ENCODE measurements at places on chromosomes 1 and 21. TPM values are rescaled to one million over a fixed set of nuclear protein-coding genes. Genes with fewer than 3 reads are reported as not detected.

Gene PODN
- total RNA-seq: 67.6 TPM

Gene ABCA4
- 0.16 TPM for total RNA-seq

Gene CASQ2
- total RNA-seq: 58.3 TPM

Gene ST6GALNAC3
- total RNA-seq: 3.6 TPM

Gene HUNK
- 1.5 TPM for total RNA-seq

Gene SLC2A5
- 5.0 TPM for total RNA-seq

Gene IFI44
- 13.7 TPM for total RNA-seq

Gene ADGRB2
- 1.4 TPM for total RNA-seq

Gene GJC2
- total RNA-seq: 4.2 TPM

Gene FMO2
- total RNA-seq: 15.3 TPM

Gene ST6GALNAC5
- total RNA-seq: 22.7 TPM

- DNase-seq: peak; percentile 74
Measured at GRCh38 chr21:45303091-45303615, 15.5 kb upstream of the POFUT2 start.

- DNase-seq: no peak
Measured at GRCh38 chr1:231751415-231751814, 124.8 kb downstream of the DISC1 start.

GRCh38 chr1:2555634-2556276, 416 bp upstream of the TNFRSF14 start:
- DNase-seq: peak; percentile 98

DNA sequence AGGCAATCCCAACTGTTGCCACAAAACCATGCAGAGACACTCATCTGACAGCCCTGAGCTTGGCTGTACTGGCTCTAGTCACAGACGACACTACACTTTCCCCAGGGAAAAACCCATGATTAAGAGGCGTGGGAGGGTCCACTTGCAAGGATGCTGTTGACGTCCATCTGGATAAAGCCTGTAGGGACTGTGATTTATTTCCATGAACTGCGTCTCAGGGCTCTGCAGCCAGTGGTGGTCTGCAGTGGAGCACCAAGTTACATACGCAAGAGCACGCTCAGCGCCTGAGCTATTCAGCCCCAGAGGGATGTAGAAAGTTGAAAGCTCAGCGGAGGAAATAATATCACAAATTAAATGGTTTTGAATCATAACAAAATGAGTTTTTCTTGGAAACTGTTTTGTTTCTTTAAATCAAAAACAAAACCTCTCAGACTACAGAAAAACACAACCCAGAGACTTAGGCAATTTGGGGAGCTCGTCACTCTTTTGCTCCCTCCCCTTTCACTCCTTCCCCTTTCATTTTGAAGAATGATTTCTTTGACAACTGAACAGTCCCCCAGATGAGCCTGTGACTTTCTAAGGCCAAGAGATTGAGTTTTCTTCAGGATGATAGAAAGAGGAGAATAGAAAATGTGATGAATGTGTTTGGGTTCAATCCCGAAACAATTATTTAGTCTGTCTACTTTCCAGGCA, 71.2 kb downstream of the NGF start:
- no peak for DNase-seq

DNA sequence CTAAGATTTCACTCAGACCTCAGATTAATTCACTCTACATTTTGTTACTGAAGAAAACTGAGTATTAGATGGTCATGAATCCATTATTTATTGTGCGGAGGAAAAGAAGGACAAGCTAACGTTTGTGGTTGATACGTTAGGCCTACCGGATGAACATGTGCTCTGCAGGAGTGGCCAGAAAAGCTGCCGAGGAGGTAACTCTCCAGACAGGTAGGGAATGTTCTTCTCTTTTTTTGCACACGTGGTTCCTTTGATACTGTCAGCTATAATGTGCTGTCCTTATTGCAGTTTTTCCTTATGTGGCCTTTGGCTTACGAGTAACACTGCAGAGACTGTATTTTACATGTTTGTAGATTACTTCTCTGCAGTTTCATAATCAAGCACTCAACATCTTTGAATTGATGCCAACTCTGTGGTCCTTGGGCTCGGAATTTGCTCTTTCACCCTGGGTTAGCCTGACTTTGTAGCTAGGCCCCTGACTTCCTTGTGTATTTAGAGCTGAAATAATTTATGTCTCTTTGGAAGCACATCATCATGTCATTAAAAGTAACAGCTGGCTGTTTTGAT, 13.6 kb downstream of the MTR start:
- no peak for DNase-seq

DNA sequence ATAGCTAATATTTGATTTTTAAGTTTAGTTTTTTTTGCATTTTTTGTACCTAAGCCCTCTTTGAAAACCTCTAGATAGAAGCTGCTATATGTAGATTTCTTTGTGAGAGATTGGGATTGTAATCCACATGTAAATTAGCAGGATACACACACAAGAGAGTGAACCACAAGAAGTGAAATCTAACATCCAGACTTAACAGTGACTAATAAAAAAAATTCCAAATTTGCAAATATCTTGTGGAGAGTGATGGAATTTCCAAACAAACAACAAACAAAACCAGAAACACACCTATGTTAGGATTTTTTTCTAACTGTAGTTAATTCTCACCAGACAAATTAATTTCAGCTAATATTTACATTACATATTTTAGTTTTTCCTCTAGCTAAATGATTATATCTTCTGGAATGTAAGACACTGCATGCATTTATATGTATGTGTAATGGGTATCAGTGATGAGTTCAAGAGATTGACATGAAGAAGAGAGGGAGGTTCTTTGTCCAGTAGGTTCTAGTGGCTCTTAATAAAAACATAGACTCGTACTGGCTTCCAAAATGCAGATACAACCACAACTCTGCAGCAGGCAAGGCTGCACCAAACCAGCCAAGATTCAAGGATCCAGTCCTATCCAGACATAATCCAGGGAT, 12.8 kb downstream of the CLDN17 start:
- DNase-seq: no peak

DNA sequence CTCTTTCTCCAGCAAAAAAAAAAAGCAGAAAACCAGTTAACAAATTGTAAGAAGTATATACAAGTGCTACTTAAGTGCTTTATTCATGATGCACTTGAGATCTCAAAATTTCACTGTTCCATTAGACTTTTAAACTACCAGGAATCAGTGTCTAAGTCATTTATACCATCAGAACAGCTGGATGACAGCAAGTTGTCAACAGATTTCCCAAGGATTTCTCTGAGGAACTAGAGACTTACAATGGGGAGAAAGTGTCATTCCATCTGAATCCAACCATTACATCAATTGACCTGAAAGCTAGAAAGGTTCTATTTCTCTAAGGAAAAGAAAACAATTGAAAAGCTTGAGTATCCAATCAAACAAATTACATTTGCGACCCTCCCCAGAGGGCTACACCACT, 43.8 kb downstream of the USH2A start:
- DNase-seq: no peak

GRCh38 chr1:65258106-65258505, 51.2 kb upstream of the DNAJC6 start:
- DNase-seq: no peak

- no peak for DNase-seq
Measured at GRCh38 chr1:30527511-30528140, 195.8 kb downstream of the MATN1 start.

- DNase-seq: no peak
Measured at GRCh38 chr1:50841791-50842387, 118.2 kb downstream of the FAF1 start.

DNA sequence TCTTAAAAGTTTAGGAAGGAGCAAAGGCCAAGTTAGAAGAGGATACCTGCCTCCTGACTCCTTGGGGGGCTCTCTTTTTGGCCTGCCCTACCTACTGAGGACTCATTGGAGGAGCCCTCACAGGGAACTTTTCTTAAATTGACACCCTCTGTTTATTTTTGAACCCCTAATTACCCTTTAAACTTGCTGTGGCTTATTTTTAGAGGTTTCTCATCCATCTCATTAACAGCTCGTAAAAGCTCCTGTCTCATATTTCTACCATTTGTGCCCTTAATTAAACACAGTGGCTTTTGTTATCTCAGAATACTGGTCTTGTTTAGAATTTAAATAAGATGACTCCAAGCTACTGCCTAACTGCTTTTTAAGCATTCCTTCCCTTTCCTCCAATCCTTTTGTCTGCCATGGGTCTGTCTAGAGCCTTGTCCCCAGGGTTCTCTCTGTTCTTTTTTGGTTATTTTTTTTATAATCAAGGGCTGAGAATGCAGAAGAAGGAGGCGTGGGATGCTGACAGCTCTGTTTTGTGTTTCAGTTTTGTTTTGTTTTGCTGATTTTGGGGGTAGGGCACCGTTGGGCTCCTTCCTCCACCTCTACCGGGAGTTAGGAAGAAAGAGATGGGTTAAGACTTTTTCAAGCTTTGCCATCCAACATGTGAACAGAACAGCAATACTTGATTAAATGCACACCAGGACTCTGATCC, 78.0 kb downstream of the SYT6 start:
- DNase-seq: no peak

GRCh38 chr21:33339918-33340317, 15.1 kb downstream of the IFNAR1 start:
- no peak for DNase-seq

- no peak for DNase-seq
Measured at GRCh38 chr1:6401673-6402072, 8.1 kb upstream of the ACOT7 start.

DNA sequence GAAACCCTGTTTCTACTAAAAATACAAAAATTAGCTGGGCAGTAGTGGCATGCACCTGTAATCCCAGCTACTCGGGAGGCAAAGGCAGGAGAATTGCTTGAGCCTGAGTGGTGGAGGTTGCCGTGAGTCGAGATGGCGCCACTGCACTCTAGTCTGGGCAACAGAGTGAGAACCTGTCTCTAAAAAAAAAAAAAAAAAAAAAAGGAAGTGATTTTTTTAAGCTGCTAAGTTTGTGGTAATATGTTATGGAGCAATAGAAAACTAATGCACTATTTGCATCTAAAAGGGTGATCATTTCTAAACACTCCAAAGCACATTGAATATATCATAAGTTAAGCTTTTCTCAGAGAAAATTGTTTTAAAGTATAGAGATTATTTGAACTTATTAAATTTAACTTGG, 244.8 kb upstream of the SPAG17 start:
- no peak for DNase-seq

DNA sequence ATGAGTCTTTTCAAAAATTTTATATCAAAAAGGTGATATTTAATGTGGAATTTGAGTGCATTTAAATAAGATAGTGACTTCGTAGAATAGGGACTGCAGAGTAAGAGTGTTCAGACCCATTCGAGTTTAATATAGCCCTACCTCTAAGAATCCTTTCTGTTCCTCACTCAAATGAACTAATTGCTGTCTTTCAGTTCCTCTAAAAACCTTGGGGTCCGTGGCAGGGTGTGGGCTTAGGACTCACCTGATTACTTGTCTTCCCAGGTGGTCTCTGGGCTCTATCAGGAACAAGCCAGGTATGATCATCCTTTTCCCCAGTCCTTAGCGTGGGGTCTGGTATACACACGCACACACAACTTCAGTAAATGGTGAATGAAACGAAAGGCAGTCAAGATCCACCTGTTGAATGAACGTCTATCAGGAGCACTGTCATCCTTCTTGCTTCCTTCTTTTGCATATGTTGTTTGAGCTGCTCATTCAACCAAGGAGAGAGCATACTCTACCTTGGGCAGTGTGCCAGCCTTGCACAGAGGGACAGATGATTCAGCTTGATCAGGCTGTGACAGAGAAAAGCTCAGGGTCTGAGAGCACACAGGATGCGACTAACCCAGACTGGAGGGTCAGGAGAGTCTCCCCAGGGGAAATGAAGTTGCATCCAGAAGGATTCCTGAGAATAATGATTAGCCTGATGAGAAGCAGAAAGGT, 1.2 kb upstream of the RNF11 start:
- DNase-seq: peak; percentile 82

DNA sequence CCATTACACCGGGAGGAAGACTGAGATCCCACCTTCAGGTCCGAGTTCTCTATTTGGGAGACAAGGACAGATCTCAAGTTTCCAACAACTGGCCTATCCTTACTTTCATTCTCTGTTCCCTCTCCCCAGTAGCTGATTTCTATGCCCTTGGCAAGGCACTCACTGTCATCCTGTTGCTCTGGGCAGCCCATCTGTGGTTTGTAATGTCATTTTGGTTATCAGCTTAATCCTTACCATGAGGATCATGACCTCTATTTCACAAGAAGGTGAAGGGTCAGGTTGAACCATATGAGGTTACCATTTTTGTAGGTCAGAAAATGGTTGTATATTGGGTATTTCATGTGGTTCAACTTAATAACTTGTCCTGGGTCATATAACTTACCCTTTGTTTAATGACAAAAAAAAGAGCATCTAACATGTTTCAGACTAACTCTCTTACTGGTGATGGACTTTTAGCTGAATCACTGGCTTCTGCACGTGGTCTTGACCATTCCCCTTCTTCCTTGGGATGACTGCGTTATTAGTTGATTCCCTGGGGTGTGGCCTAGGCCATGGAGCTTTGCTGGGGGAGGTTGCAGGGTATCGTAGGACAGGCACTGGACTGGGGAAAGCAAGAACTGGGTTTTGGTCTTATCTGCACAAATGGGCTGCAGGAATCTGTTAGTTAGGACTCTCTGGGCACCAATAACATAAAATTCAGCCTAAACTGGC, 120.2 kb downstream of the ACTL8 start:
- peak; percentile 10 for DNase-seq

- no peak for DNase-seq
Measured at GRCh38 chr1:212853658-212854057, 4.4 kb upstream of the FLVCR1 start.

DNA sequence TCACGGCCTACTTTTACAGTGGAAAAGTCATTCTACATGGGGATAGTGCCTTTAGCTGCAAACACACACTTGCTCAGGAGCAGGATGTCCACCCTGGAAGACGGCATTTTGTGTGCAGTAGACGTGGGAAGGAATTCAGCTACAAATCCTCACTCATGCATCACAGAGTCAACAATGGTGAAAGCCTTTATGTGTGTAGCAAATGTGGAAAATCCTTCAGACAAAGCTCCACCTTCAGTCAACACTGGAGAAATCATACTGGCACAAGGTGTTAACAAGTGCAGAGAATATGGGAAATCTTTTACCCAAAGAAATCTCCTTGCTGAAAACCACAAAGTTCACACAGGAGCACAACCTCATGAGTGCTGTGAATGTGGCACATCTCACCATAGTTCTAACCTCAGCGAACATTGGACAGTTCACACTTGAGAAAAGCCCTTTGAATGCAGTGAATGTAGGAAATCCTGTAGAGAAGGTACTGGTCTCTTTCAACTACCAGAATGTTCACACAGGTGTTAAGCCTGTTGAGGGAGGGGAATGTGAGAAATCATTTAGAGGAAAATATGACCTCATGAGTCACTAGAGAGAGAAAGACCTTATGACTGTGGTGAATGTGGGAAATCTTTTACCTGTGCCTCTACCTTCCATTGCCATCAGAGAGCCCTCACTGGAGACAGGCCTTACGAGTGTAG, 101.8 kb downstream of the PTGS2 start:
- DNase-seq: no peak

GRCh38 chr1:40808444-40808843, 24.9 kb downstream of the KCNQ4 start:
- DNase-seq: no peak

All from sigmoid colon (tissue), 7 donors.